NCI-H446 (cell line): ENCODE measurements at places on chromosomes 11 and 22.
A peak's percentile ranks its signal among the peaks of the same experiment; 100 is the strongest.

- peak; percentile 36 for DNase-seq
Measured at GRCh38 chr11:1531449-1532013, 40.5 kb downstream of the DUSP8 start.

DNA sequence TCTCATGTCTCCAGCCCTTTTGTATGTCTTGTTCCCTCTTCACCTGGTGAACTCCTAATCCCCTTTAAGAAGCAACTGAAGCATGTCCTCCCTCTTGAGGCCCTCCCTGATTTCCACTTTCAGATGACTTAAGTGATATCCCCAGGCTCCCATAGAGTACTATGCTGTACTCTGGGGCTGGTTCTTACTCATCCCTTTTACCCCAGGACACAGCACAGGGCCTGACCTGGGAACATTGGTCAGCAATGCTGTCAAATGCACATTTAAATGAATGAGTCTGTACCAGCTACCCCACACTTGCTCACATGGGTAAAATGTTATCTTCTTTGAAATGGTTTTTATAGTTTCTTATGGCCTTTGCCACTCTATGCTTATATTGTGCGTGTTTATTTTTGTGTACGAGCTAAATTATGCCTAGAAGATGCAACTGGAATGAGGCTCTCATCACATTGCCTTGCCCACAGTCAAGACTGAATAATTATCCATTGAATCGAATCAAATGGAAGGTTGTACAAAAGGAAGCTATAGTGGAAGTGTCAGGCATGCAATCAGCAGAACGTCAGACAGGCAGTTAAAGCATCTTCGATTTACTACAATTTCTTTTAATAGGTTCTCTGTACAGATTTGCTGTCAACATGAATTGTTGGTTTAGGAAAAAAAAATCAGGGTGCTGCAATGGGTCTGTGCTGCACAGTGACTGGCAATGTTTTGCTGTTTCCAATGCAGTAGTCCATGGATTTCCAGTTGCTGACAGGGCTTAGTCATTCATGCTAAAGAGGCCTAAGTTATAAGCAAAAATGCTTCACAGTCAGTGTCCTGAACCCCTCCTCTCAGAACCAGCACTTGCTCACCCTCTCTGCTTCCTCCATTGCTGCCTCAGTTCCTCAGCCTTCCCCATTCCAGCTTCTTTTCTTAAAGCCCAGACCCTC is 79.5 kb downstream of the PARVA start:
- no peak for DNase-seq

DNA sequence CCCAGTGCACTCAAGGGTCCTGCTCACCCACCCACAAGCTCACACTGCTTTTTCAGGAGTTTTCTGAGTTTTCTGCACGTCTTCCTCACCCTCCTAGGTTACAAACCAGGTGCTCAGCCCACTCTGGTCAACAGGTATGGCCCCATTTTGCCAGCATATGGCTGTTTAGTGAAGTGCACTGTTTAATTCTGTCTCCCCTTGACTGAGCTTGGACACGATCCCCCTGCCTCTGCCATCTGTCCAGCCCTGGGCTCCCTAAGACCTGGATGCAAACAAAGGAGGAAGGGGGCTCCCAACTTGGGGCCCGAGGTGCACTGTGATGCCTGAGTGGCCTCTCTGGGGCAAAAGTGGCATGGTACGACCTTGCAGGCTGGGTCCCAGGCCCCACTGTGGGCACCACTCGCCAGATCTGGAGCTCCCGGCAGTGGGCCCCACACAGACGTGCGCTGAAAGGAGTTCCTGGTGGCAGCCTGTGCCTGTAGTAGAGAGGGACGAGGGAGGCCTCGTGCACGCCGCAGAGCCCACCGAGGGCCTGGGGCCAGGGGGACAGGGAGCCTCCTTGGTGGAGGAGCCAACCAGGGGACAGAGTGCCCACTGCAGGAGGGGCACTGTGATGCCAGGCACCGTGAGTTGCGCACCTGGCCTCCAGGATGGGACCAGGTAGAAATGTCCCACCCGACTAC is 37.3 kb upstream of the COMT start:
- DNase-seq, result no peak

- DNase-seq, result no peak
Measured at GRCh38 chr11:57699813-57700212, 12.2 kb downstream of the MED19 start.

- DNase-seq, result no peak
Measured at GRCh38 chr11:15519911-15520310, 405.2 kb downstream of the INSC start.

GRCh38 chr11:78168539-78169477 is 19.6 kb downstream of the KCTD21 start:
- DNase-seq, result peak; percentile 15

GRCh38 chr22:35842954-35843353 is 125.3 kb downstream of the APOL5 start:
- DNase-seq, result no peak

DNA sequence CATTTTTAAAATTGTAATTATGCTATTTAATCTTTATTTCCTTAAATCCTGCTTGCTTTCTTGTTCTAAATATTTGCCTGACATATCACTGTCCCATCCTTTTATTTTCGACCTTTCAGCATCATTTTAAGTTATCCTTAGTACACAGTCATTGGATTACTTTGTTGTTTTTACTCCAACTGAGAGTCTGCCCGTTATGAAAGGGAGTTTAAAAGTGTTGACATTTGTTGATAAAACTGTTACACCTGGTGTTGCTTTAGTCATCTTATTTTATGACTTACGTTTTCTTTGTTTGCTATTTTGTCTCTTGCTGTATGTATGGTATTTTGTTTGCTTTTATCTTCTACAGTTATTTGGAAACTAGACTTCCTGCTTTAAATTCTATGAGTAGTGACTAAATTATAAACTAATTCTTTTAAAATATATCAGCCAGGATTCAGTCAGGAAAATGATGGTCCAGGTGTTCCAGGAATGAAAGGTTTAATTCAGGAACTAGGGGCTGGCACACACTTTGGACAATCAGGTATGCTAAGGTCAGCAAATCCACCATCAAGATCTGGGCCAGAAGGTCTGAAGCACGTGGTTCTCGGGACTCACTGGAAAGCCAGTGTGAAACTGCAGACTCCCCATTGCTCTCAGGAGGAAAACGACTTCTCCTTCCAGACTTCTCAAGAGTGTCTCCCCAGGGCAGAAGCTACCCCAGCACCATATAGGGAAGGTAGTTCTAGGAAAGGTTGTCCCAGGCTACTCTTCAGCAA is 86.0 kb downstream of the RASSF10 start:
- DNase-seq, result no peak

DNA sequence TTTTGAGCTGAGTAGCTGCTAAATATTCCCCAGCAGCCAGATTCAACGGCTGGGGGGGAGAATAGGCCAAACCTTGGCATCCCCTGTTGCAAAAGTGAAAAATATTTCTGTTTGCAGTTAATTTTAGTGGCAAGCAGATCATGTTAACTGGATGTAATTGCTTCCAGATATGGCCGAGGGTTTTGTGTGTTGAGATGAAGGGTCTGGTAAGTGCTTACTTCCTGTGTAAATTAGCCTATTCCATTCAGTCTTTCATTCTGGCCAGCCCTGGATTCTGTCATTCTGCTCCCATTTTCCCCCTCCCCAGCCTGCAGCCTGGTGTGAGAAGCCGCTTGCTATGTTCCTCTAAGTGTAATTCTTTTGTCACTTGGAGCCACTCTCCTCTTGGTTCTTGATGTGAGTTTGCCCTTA is 17.4 kb downstream of the ZBTB16 start:
- no peak for DNase-seq

DNA sequence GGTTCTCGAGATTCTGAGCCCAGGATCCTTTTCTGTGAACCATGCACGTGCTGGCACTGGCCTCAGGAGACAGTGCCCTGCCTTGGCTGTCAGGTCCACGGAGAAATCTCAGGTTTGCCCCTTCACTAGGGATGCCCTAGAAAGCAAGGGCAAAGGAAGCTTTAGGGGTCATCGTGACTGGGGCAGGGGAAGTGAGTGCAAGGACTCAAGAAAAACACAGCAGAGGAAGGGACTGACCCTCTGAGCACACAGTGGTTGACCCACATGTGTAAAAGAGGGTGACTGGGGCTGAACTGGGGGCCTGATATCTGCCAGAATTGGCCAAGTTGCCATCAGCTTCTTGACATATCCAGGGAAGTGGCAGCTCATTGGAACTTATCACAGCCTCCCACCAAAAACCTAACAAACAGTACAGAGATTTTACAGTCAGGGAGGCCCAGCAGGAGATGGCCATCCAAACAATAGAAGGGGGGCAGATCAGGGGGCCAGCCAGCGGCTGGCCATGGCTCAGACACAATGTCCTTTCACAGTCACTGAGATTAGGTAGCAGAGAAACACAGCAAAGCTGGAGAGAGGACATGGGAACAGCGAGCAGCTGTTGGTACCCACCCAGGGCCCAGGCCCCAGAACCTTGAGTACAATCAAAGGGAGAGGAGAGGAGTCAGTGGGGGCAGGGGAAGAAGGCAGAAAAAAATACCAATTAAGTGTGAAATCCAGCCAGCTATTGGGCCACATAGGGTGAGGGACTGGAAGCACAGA is 4.4 kb downstream of the TMEM121B start:
- no peak for DNase-seq

DNA sequence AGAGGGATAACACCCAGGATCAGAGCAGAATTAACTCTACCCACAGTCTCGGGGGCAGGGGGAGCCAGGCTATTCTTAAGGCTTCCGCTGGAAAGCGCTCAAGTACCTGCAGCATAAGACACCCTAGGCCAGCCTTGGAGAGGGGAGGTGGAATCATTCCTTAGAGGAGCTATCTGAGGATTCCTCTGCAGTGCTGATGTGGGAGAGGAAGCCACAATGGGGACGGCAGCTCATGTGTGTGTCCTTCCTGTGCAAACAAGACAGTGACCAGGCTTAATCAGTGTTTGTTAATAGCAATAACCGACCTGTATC is 382.2 kb upstream of the CADM1 start:
- no peak for DNase-seq

DNA sequence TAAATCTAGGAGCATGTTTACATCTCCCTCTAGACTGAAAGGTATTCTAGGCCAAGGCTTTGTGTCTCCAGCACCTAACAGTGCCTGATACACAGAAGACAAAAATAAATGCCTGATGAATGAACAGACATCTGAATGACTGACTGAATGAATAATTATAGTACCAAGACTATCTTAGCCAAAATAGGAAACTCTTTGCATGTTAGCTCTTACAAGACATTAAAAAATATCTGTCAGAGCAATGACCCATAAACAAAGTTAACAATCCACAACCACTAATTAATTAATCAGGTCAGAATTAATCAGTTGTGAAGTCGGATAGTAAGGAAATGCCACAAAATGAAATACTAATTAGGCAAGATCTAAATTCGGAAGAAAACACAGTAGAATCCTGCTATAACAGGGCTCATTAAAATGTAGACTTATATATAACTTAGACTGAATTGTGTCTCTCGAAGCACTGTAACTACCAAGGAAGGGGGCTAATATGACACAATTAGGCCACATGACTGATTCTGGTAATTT is 45.5 kb upstream of the POU2AF2 start:
- no peak for DNase-seq

GRCh38 chr22:38139901-38140300 is 29.4 kb upstream of the BAIAP2L2 start:
- DNase-seq, result no peak

- no peak for DNase-seq
Measured at GRCh38 chr22:24985826-24986214, 33.3 kb downstream of the KIAA1671 start.

- DNase-seq, result no peak
Measured at GRCh38 chr11:68973219-68973618, 7.6 kb downstream of the MRGPRD start.

GRCh38 chr22:25780673-25781072 is 38.7 kb downstream of the MYO18B start:
- no peak for DNase-seq

DNA sequence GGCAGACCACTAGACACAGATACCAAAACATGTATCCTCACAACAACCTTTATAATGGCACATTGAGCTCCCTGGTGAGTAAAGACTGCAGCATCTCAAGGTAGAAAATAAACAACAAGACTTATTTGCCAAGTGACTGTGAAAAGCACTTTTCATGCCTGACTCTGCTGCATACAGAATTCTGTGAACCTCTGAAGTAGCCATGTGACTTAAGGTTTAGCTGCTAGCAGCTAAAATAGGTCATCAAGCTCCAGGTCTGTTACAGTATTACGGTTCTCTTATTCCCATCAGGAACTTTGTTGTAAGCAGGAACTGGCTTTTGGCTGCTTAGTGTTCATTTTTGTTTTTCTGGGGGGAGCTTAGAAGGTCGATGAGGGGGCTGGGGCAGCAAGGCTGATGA is 139.4 kb downstream of the PAX6 start:
- DNase-seq, result no peak

DNA sequence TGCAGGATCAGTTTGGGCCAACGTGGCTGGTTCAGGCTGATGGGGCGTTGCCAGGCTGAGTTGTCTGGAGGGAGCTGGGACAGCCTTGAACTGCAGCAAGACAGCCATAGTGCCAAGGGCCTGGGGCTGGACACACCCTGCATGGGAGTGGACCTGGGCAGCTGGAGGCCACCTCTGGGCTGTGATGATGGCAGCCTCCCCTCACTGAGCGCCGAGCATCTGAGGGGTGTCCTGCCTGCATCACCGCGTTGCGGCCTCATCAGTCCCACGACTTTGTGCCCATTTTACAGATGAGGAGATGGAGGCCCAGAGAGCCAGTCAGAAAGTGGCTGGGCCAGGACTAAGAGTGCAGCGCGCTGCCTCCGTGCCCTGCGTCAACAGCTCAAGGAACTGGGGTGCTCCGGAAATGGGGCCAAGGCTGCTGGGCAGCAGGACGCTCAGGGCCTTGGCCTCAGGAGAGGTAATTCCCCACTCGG is 590 bp upstream of the TSPO start:
- no peak for DNase-seq

DNA sequence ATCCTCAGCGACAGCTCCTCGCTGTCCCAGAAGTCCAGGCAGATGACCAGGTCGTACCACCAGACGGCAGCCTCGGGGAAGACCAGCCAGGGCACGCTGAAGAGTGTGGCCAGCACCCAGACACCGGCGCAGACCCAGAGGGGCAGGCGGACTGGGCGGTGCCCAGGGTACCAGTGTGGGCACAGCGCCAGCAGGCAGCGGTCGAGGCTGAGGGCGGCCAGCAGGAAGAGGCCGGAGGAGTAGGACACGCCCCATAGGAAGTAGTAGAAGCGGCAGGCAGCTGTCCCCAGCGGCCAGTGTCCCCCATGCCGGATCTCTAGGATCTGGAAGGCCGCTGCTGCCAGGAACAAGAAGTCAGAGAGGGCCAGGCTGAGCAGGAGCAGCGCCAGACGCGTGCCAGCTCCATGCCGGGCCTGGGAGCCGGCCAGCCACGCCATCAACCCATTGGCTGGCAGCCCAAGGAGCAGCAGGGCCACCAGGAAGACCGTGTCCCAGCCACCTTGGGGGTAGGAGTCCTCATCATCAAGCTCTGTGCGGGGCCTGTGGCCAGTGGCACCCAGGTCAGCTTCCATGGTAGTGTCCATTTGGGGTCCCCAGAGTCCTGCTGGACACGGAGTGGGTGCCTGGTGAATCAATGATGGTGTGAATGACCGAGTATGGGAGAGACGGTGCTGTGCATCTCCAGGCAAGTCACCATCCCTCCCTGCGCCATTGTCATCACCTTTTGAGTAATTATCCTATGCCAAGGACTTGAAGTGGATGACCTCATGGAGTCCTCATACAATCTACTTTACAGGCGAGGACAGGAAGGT is at the start of gene GPR152:
Gene GPR152, minus strand, starts transcription at position 589 of the 812 bp plus-strand sequence. Its CDS starts 5 bp downstream, at position 584.
- DNase-seq, result peak; percentile 68

- DNase-seq, result no peak
Measured at GRCh38 chr11:107397357-107397756, 60.3 kb downstream of the CWF19L2 start.

GRCh38 chr11:19345519-19345847 is 104.7 kb upstream of the E2F8 start:
- no peak for DNase-seq

- DNase-seq, result no peak
Measured at GRCh38 chr11:45851228-45851627, 4.0 kb downstream of the CRY2 start.
